Type B pancreatic cell (in vitro differentiated cells): ENCODE measurements at places on chromosomes 3 and 15.

DNA sequence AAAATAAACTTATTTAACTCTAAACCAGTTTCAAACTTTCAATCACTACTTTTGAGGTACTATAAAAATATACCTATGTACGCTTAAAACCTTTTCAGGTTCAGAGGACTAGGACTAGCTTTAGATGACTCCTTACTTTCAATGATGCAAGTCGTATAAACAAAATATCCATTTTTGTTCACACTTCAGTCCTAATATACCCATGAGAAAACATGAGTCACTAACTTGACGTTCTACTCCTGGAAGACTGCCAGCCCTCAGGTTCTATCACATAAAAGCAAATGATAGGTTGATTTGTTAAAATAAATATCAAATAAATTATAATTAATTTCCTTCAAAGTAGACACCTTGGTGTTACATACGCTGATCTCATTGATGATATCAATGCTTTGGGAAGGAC is 10.6 kb upstream of the P3H2 start:
- DNase-seq, result no peak

DNA sequence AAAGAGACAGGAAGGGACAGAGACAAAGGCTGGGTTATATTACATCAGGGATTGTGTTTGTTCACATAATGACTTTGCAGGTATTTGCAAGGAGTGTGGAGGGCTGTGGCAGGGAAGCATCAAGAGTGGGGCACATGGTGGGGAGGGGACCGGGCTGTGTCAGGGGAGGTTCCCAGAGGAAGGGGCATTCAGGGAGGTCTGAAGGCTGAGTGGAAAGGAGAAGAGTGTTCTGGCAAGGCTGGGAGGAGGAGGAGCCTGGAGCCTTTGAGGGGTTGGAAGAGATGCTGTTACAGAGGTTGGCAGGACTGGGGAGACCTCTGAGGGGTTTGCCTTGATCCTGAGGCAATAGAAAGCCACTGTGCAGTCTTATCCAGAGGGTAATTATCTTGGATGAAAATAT is 49.4 kb downstream of the EXOG start:
- no peak for DNase-seq

DNA sequence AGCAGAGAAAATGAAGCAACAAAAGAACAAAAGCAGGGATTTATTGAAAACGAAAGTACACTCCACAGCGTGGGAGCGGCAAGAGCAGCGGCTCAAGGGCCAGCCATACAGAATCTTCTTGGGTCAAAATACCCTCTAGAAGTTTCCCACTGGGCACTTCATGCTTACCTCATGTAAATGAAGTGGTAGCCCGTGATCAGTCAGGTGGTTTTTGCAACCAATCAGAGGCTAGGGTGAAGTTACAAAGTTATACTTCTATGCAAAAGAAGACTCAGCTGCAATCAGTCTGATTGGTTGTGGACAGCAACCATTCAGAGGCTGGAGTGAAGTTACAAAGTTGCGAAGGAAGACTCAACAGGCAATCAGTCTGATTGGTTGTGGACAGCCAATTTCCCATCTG is 37.8 kb upstream of the TRH start:
- DNase-seq, result no peak

- no peak for DNase-seq
Measured at GRCh38 chr15:45156744-45157455, 27.1 kb downstream of the DUOX1 start.

GRCh38 chr3:86948822-86949221 is 42.1 kb downstream of the VGLL3 start:
- DNase-seq, result no peak

DNA sequence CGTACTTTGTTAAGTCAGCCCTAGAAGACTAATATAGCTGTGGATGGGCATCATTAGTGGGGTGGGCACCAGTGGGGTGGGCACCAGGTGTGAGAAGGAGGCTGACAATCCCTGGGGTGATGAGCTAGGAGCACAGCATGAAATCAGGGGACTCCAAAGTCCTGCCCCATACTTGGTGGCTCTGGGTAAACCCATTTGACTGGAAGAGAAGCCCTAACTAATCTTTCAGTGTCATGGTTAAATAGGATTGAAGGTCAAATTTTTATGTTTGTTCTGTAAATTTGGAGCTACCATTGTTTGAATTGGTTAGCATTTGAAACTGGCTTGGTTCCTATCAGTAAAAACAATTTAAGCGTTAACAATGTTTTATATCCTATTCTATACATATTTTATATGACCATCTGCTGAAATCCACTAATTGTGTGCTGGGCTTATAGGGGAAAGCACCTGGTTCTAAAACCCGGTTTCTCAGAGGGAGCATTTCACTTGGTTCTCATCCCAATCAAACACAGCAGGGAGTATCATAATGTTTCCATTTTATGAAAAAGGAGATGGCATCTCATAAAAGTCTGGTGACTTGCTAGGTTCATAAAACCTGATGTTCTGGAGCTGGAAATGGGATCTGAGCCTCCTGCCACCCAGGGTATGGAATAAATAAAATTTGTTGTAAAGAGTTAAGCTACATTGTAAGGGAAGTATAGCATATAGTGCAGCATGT is 87.7 kb upstream of the HACD2 start:
- DNase-seq, result no peak

DNA sequence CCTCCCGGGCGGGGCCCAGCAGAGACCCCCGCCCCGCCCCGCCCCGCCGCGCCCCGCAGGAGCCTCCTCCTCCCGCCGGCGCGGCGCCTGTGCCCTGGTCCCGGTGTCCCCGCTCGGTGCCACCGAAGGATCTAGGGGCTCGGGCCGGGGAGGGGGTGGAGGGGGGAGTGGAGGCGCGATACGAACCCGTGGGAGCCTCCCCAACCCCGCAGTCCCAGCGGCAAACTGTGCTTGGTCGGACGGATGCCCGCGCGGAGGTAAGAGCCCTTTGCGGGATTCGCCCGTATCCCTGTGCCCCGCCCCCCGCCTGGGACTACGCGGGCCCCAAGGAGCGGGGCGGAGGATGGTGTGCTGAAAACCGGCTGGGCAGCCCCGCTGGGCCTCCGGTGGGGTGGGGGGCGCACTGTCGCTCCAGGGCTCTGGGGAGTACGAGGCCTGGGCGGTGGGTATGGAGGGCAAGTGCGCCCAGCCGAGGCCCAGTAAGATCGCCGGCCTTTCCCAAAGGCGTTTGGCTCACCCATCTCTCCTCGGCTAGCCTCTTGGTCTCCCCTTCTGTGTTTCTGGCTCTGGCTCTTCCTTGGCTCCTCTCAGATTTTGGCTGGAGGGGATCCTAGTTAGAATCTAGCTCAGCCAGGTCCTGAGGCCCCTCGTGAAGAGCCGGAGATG is 65.6 kb upstream of the POLG start:
- no peak for DNase-seq

- no peak for DNase-seq
Measured at GRCh38 chr3:20405744-20406143, 219.7 kb upstream of the SGO1 start.

DNA sequence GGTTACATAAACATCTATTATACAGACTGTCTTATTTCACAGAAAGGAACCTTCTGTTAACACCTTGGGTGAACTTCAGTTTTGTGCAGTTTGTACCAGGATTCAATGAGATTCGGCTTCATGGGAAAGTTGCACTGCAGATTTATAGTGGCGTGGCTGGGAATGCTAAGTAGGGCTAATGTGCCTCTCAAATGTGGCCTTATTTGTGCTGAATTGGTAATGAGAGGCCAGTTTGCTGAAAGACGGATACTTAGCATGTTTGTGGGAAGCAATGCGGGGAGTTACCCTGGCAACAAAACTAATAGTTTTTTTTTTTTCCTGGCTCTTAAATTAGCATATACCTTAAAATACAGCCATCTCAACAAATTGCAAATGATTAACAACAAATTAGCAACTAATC is 28.6 kb upstream of the CEMIP start:
- no peak for DNase-seq
